ENCODE measurements at places on chromosomes 3 and 15. TPM values are rescaled to one million over a fixed set of nuclear protein-coding genes. Genes with fewer than 3 reads are reported as not detected.

DNA sequence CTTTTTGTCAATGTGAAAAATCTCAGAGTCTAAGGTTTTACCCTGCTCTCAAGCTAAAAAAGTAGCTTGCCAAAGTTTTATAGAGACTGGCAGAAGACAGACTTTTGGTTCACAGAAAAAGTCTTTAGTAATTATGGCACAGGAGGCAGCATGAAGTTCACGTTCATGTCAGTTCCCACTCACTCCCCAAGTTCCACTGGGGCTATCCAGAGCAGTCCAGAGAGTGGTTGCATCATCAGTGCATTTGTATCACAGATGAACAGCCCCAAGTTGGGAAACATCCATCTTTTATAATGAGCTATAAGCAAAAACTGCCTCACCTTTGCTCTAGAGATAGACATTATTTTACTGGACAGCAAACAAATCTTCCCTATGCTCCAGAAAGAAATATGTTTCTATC is 454.1 kb upstream of the AGTR1 start:
- H3K27me3 ChIP-seq = no peaks in the 10 kb centered on the region
- no peak for DNase-seq
- H3K4me1 ChIP-seq = no peaks in the 10 kb centered on the region
- H3K36me3 ChIP-seq = no peaks in the 10 kb centered on the region
- no peak overlapping the region for H3K27ac ChIP-seq

GRCh38 chr3:112530573-112530972 is 31.2 kb downstream of the ATG3 start:
- peaks cover 1% of the 10 kb centered on the region for H3K4me1 ChIP-seq
- H3K36me3 ChIP-seq = peaks cover 28% of the 10 kb centered on the region
- no peak overlapping the region for H3K4me3 ChIP-seq
- no peaks in the 10 kb centered on the region for H3K27me3 ChIP-seq
- no peak for DNase-seq

- H3K4me3 ChIP-seq = no peak overlapping the region
- peaks cover 2% of the 10 kb centered on the region for H3K27me3 ChIP-seq
- H3K36me3 ChIP-seq = no peaks in the 10 kb centered on the region
- H3K4me1 ChIP-seq = no peaks in the 10 kb centered on the region
- no peak overlapping the region for H3K27ac ChIP-seq
Observed at GRCh38 chr3:64086479-64087252, 63.4 kb upstream of the PSMD6 start.

The CYP1A2 gene
- total RNA-seq = not detected

- H3K4me1 ChIP-seq = peaks cover 6% of the 10 kb centered on the region
- DNase-seq = no peak
- no peak overlapping the region for H3K27ac ChIP-seq
- H3K4me3 ChIP-seq = no peak overlapping the region
- no peaks in the 10 kb centered on the region for H3K27me3 ChIP-seq
Observed at GRCh38 chr3:100029689-100030088, 84.6 kb downstream of the FILIP1L start.

DNA sequence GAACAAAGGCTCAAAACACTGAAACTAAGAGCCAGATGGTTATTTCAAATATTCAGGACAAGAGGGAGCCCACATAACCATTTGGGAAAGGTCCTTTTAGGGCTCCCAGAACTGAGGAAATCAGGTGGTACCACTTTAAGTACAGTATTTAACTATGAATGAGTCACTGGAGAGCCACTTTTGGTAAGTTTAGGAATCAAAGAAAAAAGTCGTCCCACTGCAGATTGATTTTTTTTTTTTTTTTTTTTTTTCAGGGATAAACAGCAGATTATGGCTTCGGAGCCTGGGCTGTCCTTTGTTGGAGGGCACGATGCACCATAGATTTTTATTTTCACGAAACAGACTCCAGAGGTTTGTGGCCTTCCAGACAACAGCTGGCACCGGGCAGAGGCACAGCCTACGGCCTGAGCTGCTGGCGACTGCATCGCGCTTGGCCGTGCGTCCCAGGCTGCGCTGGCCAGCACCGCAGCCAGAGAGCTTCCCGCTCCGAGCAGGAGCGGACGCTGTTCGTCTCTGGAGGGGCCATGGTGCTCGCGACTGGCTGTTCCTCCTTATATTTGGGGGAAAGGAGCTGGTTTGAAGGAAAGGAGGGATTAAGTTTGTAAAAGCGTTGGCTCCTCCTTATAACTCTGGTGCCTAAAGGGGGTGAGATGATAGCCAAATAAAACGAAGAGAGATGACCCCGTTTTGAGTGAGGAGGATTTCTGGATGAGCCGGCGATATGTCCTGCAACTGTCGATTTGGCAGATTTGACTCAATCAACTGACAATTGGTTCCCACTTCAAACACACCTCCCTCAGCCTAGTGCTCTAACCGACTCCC is 152.9 kb upstream of the GOLIM4 start:
- H3K4me3 ChIP-seq = peak overlapping the region; percentile 79
- H3K27ac ChIP-seq = no peak overlapping the region
- no peak for DNase-seq

DNA sequence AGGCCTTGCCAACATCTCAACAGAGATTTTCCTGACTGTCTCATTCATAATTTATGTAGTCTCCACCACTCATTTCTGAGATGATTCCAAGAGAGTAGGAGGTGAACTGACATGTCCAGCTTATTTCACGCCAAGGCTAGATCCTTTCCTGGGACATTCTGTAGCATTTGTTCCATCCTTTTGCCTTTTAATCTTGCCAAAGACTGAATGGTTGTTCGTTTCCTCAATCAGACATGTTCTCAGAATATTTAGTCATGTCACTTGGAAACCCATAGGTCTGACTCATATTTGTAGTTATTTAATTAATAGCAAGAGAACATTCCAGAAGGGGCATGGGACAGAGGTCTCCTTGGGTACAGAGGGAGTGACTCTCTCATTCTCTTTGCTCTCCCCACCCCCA is 80.9 kb downstream of the DHX36 start:
- H3K27me3 ChIP-seq = no peaks in the 10 kb centered on the region
- no peak overlapping the region for H3K4me3 ChIP-seq
- no peak for DNase-seq
- H3K27ac ChIP-seq = no peak overlapping the region

DNA sequence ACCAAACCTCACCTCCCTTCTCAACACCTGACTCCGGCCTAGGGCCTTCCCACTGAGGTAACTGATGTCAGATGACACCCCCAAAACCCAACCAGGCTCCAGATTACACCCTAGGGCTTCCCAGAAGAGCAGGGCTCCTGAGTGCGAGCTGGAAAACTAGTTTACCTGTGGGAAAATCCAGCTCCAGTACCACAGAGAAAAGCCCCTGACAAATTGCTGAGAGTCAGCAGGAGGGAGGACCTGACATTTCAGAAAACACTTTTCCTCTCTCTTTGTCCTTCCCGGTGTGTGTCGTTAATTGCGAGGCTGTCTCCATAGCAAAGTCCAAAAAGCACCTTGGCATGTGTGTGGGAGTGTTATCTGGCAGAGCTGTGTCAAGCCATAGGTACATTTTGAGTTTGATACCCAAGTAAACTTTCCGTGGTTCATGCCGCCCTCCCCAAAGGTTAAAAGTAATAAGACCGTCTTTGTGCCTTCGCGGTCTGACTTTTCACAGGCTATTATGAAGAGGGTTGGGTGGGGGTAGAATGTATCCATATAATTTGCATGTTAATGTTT is 79.8 kb upstream of the FNDC3B start:
- no peak for DNase-seq
- no peaks in the 10 kb centered on the region for H3K36me3 ChIP-seq
- no peak overlapping the region for H3K4me3 ChIP-seq
- peaks cover 5% of the 10 kb centered on the region for H3K27me3 ChIP-seq

Data from activated CD4-positive, alpha-beta T cell treated with anti-CD3 and anti-CD28 coated beads, Interleukin-2, amount 10 ng/mL, durations not matched to agents 24 days and 14 days (primary cell).